AG04449 (cell line): ENCODE measurements at places on chromosomes 7 and 10.

- peak; percentile 24 for DNase-seq
These were observed 73.4 kb downstream of the SHH start for GRCh38 chr7:155738652-155739537.

DNA sequence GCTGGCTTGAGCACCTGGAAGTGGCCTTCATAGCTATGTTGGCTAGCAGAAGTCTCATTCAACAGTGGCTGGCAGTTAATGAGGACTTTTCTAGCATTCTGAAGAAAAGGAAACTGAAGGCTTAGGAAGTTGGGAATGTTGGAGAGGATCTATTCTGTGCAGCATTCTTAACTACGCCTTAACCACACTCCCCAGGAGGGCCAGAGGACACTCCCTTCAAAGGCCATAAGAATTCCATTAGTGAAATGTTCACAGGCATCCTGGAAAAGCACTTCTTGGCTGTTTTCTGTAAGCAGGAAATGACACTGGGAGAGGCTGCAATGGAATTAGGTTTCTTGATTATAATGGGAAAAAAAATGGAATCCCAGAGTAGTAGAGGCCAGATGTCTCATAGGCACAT lies 188.9 kb downstream of the ARHGAP12 start:
- peak; percentile 88 for DNase-seq

DNA sequence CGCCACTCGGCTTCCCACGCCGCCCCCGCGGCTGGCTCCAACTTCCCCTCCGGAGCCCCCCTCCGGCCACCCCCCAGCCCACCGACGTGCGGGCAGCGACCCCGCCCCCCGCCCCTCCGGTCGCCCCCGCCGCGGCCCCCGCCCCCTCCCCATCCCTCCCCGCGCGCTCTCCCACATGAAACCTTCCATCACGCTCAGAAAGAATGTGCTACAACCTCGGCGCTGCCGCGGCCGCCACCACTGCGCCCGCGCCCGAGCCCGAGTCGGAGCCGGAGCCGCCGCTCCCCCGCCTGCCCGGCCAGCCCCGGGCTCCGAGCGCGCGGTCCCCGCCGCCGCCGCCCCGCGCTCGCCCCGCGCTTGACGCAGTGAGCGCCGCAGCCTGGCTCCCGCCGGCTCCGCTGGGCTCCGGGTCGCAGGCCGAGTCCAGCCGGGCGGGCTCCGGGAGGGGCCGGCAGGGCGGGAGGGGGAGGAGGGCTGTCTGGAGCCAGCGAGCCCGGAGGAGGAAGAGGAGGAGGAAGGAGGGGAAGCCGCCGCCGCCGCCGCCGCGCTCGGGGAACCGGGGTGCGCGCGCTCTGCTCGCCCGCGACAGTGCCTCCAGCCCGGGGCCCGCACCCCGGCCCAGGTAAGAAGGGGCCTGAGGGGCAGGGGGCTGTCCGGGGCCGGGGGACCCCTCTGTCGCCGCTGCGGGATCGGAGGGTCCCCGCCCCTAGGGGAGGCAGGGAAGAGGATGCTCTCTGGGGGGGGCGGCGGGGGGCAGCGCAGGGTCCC lies 4.3 kb upstream of the ELFN1 start:
- DNase-seq: no peak

GRCh38 chr10:25405871-25406270 lies 231.1 kb downstream of the GPR158 start:
- DNase-seq: no peak

GRCh38 chr10:120486671-120487205 lies 29.7 kb downstream of the PLPP4 start:
- DNase-seq: no peak

GRCh38 chr10:51311228-51311627 lies 236.9 kb downstream of the PRKG1 start:
- DNase-seq: no peak

- DNase-seq: no peak
These were observed 57.2 kb upstream of the ANK3 start for GRCh38 chr10:60446851-60447250.

GRCh38 chr7:26813432-26813831 lies 51.0 kb downstream of the SKAP2 start:
- no peak for DNase-seq

DNA sequence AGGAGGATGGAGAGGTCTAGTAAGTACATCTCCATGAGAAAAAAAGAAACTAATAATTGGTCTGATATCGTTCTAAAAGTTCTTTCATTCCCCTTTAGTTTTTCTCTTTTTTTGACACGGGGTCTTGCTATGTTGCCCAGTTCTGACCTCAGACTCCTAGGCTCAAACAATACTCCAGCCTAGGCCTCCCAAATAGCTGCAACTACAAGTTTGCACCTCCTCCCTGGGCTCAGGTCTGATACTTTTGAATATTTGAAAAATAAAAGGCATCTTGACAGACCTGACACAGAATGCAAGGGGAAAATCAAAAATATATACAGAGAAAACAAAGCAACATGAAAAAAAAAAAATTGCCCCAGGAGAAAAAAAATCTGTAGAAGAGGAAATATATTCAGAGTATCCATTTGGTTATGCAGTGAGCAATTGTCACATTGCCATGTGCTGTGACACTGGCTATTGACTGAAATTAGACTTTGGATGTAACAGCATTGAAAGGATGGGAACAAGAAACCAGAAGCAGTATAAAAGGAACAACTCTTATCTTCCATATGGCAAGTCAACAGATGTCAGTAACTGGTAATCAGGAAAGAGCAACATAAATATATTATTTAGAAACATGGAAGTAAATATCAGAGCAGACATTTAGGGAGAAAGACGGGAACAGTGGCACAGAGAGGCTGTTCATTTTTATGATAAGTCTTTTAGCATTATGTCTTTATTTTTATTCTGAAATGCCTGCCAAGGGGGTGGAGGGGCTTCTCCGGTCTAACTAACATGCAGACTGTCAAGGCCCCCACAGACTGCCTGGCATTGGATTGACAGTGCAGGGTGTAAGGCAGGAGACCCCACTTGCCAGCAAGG lies 408.4 kb downstream of the PARD3 start:
- no peak for DNase-seq

GRCh38 chr10:14023673-14024328 lies 306.9 kb downstream of the FRMD4A start:
- no peak for DNase-seq

DNA sequence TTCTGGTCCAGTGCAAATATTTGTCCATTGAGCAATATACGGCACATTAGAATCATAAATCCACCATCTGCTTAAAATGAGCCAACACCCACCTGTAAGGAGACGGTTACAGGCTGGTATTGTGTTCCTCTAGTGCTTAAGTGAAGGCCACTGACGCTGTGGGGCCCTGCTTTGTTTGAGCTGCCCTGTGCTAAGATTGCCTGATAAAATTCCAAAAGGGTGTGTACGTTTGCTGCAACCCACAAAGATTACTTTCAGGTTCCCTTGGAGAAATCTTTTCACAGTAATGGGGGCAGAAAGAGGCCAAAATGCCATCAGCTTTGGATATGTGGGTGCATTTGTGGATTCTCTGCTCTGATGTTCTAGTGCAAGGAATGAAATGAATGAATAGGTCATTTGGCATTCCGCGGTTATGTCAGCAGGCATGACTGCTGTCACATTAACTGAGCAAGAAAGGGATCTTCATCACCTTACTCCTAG lies 34.4 kb downstream of the AGR3 start:
- DNase-seq: no peak

- no peak for DNase-seq
These were observed 93.3 kb upstream of the GDF10 start for GRCh38 chr10:47206449-47207280.

GRCh38 chr10:128462844-128463243 lies 336.6 kb upstream of the MKI67 start:
- no peak for DNase-seq

- no peak for DNase-seq
These were observed 207.1 kb downstream of the KCNMA1 start for GRCh38 chr10:77430530-77430929.

DNA sequence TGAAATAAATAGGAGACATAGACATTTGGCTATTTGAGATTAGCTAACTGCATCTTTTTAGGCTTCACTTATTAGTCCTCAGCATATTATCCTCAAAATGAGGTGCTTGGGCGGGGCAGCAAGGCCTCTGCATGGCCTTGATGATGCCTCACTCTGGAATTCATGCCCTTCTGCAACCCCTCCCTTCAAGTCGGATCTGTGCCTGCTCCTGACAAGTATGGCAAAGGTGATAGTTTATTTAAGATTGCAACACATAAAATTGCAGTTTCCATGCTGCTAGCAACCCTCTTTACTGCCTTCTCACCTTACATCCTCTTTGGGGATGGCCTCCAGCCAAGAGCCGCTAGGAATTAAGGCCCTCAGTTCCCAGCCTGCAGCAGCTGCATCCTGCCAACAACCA lies 241.3 kb upstream of the ADARB2 start:
- no peak for DNase-seq

DNA sequence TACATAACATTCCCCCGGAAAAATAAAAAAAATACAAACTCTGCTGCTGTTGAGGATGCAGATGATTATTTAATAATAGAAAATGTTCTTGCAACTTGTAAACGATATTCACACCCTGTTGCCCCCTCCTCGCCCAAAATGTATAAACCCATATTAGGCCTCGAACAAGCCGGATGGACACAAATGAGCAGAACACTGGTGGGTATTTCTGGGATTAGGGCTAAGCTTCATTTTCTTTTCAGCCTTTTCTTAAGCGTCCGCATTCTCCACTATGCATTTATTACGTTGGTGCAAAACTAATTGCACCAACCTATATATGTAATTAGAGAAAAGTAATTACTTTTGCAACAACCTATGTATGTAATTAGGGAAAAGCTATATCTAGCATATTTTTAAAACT lies 349 bp upstream of the GNG11 start:
- DNase-seq: no peak

GRCh38 chr7:120168066-120168465 lies 104.9 kb upstream of the KCND2 start:
- DNase-seq: no peak

DNA sequence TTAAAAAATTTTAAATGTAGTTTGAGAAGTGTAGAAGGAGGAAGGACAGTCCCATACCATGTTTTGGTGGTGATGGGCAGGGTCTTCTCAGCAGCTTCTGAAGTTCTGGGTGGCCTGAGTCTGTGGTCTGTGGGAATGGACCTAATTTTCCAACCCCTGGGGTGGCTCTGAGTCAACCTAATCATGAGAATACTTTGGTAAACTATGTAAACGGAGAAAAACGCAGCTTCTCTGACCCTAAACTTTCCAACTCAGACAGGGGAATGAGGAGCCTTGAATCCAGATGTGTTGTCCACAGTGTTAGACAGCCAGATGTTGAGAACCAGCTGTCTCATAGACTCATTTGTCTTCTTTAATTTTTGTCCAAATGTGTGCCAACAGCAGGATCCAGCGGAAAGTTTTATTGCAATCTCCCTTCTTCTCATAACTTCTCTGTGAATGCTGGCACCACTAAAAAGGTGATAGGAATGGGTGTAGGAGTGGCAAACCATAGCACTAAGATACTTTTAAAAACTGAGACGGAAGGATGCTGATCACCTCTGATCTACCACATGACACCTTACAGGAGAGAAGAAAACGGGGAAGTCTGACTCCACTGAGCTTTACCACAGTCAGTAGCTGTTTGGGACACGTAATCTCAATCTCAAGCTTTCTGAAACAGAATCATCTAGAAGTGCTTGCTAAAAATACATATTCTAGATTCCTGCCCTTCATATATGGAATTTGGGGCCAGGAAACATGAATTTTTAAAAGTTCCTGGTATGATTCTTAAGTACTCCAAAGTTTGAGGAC lies 90.5 kb upstream of the PHYHIPL start:
- no peak for DNase-seq

DNA sequence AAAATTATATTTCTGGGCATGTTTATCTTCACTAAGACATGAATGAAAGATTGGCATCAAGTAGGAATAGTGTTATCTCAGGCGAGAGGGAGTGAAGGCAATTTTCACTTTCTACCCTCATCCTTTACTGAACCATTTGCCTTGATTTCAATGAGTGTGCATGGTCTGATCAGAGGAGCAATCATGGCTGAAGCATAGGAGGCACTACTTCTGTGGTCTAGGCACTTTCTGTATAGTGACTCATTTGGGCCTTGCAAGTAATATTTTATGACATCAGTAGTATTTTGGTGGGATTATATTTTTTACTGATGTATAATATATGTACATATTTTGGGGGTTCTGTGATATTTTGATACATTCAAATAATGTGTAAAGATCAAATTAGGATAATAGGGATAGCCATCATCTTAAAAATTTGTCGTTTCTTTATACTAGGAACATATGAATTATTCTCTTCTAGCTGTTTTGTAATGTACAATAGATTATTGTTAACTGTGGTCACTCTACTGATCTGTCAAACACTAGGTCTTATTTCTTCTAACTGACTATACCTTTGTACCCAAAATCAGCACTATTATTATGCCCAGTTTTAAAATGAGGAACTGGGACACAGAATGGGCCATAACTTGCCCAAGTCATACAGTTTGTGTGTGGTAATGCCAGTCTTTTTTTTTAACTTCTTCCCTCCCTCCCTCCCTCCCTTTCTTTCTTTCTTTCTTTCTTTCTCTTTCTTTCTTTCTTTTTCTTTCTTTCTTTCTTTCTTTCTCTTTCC lies 101.9 kb downstream of the RAB11FIP2 start:
- DNase-seq: no peak

DNA sequence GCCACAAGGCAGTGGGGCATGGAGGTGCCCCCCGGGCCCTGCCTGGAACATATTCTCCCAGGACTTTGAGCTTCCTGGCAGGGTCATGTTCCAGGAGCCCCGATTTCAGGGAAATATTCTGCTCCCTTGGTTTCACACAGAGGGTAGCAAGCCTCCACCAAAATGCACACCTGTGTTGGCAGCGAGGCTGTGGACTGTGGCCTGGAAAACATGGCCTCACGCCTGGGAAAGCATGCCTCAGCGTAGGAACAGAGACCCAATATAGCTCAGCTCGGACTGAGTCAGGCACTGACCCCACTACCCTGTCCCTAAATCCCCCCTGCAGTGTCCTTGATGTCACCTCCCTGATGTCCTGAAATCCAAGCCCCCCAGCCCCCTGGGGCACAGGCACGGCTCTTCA lies 92.0 kb downstream of the KCNMA1 start:
- DNase-seq: no peak

DNA sequence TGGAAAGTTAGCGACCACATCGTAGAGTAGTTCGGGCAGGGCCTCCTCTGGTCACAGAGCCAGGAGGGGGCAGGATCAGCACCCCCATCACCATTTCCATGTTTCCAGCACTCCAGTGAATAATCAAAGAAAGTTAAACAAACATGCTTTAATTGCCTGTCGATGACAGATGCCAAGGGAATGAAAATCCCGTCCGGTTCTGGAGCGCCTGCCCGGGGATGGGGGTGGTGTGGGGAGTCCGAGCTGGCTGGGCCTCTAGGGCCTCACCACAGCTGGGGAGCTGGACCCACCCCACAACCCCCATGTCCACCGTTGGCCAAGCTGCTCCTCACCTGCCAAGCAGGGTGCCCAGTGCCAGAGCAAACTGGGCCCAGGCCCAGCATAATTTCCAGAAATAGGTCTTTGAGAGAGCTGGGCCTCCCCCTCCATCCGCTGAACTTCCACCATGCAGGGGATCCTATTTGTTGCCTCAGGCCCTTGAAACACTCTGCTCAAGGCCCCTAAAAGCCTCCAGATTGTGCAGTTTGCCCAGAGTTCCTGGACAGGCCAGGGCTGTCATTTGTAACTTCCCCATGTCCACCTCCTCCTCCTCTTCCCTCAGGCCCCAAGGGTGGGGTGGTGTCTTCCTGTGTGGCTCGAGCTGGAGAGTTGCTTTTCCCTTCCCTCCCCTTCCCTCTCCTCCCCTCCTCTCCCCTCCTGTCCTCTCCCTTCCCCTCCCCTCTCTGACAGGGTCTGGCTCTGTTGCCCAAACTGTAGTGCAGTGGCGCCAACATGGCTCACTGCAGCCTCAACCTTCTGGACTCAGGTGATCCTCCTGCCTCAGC lies 101.0 kb downstream of the MYL10 start:
- DNase-seq: no peak

GRCh38 chr10:11208243-11208642 lies 190.6 kb downstream of the CELF2 start:
- DNase-seq: no peak
